Keratinocyte (primary cell): ENCODE measurements at places on chromosomes 12 and 14. TPM values are rescaled to one million over a fixed set of nuclear protein-coding genes. Genes with fewer than 3 reads are reported as not detected.

- H3K4me3 ChIP-seq, result no peak overlapping the region
- H3K4me1 ChIP-seq, result peaks cover 48% of the 10 kb centered on the region
- H3K36me3 ChIP-seq, result peaks cover 32% of the 10 kb centered on the region
- no peaks in the 10 kb centered on the region for H3K27me3 ChIP-seq
- H3K27ac ChIP-seq, result peak overlapping the region; percentile 99
- DNase-seq, result no peak
These were observed 6.3 kb downstream of the YBX3 start for GRCh38 chr12:10716704-10717315.

DNA sequence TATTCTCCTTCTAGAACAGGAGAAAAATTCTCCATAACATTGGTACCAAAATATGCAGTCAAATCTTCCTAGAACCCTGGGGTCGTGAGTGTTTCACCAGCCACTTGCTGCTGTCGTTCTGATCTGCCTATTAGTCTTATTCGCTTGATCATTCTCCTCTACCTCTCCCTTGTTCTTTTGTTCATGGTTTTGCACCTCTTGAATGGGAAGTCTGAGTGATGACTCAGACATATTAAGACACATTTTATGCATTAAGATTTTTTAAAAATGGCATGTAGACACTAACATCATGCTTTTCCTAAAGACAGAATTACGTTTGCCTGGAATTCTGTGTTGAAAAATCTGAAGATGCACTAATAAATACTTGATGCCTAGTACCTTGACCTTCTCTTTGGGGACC lies 159.2 kb upstream of the LRIG3 start:
- peak overlapping the region; percentile 94 for H3K27ac ChIP-seq
- no peaks in the 10 kb centered on the region for H3K27me3 ChIP-seq
- no peak overlapping the region for H3K4me3 ChIP-seq
- H3K36me3 ChIP-seq, result no peaks in the 10 kb centered on the region

DNA sequence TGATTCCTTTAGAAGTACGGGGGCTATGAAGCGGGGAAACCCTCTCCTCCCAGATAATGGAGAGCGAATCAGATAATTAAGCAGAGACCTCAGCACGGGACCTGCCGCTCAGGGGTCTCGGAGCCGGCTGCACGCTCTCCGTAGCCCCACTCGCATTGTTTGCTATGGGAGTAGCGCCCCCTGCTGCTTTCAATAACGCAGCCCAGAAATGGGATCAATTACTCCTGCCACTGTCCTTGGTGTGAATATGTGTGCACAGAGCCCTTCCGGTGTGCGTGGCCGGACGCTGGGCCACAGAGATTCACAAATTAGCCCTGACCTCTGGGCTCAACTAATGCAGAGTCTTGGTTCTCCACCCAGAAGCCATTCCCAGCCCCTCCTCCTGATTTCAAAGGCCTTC lies 76.4 kb upstream of the TMEM132C start:
- no peaks in the 10 kb centered on the region for H3K27me3 ChIP-seq
- no peak for DNase-seq
- H3K27ac ChIP-seq, result no peak overlapping the region
- H3K36me3 ChIP-seq, result no peaks in the 10 kb centered on the region
- no peak overlapping the region for H3K4me3 ChIP-seq

DNA sequence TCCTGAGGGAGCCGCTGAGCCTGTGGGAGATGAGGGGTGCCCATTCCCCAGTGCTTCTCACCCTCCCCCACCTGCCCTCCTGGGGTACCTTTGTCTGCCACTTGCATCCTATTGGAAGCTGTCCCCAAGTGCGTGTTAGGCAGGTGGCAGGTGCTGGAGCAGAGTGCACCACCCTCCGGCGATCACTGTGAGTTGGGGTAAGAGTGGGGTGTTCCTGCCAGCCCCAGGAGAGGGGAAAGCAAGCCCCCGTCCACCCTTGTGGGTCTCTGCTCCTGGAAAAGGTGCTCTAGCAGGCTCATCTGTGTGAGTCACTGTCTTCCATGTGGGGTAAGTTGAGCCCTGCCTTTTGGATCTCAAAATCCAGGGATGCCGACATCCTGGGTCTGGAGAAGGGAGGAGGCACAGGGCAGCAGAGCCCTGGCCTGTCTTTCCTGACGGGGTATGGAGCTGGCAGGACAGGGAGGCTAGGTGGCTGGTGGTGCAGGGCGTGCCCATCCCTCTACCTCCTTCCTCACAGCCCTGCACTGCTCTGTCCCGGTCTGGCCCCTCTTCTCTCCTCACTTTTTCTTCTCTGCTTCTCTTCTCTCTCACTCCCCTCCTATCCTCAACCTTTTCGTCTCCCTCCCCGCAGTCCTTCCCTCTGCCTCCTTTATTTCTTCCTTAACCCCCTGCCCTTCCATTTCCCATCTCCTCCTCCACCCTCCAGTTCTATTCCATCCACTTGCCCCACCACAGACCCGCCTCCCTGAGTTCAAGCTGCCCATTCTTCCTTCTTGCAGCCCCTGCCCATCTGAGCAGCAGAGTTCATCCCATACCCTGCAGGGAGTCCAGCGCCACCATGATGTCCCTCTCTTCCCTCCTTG lies 20.1 kb upstream of the KRT7 start:
- H3K36me3 ChIP-seq, result no peaks in the 10 kb centered on the region
- no peaks in the 10 kb centered on the region for H3K27me3 ChIP-seq
- H3K4me1 ChIP-seq, result peaks cover 79% of the 10 kb centered on the region
- H3K4me3 ChIP-seq, result no peak overlapping the region
- no peak overlapping the region for H3K27ac ChIP-seq

DNA sequence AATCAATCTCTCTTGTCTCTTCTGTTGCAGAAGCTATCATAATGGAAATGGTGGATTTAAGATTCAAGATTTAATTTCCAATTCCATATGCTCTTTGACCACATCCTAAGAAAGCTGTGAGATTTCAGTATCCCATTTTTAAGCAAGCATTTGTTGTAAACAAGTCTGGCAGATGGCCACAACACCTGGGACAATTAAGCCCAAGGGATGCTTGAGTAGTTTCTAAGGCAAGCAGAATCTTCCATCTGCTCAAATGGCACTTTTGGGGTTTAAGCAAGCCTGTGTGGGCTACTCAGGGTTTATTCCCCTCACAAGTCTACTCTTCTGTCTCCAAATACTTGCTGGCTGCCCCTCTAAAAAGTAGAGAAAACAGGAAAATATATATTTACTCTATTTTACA lies 304.7 kb upstream of the SYT1 start:
- H3K36me3 ChIP-seq, result no peaks in the 10 kb centered on the region
- no peak overlapping the region for H3K27ac ChIP-seq
- H3K4me1 ChIP-seq, result no peaks in the 10 kb centered on the region
- no peaks in the 10 kb centered on the region for H3K27me3 ChIP-seq

DNA sequence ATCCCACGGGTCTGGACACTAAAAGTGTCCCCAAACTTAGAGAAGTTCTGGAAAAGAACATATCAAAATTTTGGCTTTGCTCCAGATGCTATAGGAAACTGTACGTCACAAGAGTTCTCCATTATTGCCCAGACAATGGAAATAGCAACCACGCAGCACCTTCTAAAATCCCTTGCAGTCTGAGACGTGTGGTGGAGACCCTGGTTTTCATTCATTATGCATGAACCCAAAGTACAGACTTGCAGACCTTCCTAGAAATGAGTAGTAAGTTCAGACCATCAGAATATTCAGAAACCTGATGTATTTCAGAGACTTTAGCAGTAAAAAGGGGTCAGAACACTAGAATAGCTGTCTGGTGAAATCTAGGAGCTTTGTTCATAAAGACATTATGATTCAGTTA lies 50.0 kb upstream of the BCL2L14 start:
- H3K4me3 ChIP-seq, result no peak overlapping the region
- H3K4me1 ChIP-seq, result peaks cover 4% of the 10 kb centered on the region
- no peaks in the 10 kb centered on the region for H3K36me3 ChIP-seq
- no peak for DNase-seq

DNA sequence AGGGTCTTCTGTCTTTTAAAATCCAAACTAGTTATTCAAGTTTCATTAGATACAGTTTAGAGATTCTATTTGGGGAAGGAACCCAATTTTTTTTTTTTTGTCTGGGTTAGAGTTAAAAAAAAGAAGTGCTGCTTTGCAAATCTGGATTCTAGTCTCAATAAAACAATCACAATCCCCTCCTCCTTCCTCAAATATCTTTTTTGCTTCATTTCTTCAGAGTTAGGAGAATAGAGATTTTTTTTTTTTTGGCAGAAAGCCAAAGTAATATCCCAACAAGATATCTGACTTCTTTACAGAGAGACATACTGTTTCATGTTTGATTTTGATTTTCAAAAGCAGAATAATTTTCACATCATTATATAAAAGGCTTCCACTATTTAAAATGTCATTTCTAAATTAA lies 201.9 kb downstream of the FOXN3 start:
- no peak overlapping the region for H3K27ac ChIP-seq
- DNase-seq, result no peak
- H3K4me3 ChIP-seq, result no peak overlapping the region
- H3K4me1 ChIP-seq, result no peaks in the 10 kb centered on the region

PTPN21 gene
- 5.5 to 7.5 TPM (median 7.4 TPM) in 3 replicates for polyA plus RNA-seq

ADSS1 gene
- 1.7 to 4.9 TPM (median 1.8 TPM) in 3 replicates for polyA plus RNA-seq

SSTR1 gene
- polyA plus RNA-seq, result 0.03 to 0.05 TPM in 2 of 3 replicates, not detected in the other

ERH gene
- polyA plus RNA-seq, result 124 to 256 TPM (median 159 TPM) in 3 replicates
